ENCODE measurements at places on chromosomes 6 and 20.

DNA sequence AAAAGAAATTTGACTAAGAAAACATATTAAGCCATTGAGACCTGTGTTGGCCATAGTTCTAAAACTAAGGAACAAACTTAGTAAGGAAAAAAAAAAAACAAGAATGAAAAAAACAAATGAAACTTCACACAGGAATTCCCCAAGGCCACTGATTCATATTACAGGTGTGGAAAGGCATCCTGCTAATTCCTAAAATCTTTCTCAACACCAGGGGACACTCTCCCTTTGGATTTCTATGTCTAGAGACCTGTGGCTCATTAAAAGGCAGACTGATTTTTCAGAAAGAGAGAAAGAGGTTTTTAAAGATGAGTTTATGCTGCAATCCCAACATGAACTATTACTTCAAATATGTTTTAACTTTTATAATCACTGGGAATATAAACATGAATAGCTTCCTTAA is at the start of gene OR12D1:
Gene OR12D1, plus strand, starts transcription at position 341 of the 400 bp plus-strand sequence.
- DNase-seq, result no peak

DNA sequence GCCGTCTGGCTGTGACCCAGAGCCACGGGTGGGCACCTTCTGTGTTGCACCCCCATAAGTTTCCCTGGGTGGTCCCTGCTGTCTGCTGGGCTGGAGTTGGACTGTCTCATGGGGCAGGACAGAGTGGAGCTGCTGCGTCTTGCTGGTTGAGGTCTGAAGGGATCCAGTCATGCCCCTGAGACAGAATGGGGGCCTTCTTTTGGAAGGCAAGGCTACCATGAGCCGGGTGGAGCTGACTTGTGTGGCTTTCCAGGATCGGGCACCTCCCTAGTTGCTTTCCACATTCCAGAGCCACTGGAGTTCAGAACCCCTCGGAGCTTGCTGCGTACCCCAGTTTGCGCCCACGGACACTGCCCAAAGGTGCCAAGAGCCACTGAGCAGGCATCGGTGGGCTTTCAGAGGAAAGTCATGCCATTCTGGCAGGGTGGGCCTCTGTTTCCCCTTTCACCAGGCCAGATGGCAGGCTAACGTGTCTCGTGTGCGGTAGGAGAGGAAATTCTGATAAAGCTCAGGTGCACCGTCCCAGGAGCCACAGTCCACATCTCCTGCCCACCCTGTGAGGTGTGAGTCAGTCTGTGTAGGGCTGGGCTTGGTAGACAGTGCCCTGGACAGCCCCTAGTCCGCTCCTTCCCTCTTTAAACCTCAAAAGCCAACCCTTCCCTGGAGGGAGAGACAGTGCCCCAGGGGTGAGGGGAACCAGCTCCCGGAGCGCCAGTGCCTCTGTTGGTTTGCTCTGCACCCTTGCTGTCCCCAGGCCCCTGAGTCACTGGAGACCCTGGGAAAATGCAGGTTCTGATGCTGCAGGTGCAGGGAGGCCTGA is 125.3 kb downstream of the SYCP2 start:
- no peak for DNase-seq

DNA sequence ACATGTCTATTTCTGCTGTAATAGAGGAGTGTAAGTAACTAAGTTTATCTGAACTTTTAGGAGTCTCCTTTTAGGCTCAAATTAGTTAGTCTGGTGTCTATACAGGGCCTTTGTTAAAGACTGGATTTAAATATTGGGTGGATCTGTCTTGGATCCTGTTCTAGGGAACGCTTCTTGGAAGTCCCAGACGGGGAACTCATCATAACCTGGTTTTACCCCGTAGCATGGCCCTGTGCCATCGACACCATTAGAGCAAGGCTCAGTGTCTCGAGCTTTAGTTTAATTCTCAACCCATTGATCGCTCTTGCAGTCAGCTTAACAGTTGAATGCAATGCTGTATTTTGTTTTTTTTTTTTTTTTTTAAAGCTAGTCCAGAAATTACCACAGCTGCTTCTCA is 89.9 kb downstream of the CARMIL1 start:
- DNase-seq, result no peak

- DNase-seq, result no peak
These were observed 248.6 kb downstream of the KHDRBS2 start for GRCh38 chr6:62037445-62037844.

GRCh38 chr6:149366267-149366921 is 33.7 kb upstream of the SUMO4 start:
- DNase-seq, result no peak

- no peak for DNase-seq
These were observed 36.7 kb upstream of the CCN6 start for GRCh38 chr6:112017169-112017568.

GRCh38 chr6:120303527-120303926 is 954.0 kb upstream of the MAN1A1 start:
- no peak for DNase-seq

GRCh38 chr6:167781066-167781767 is 45.5 kb upstream of the AFDN start:
- DNase-seq, result no peak

DNA sequence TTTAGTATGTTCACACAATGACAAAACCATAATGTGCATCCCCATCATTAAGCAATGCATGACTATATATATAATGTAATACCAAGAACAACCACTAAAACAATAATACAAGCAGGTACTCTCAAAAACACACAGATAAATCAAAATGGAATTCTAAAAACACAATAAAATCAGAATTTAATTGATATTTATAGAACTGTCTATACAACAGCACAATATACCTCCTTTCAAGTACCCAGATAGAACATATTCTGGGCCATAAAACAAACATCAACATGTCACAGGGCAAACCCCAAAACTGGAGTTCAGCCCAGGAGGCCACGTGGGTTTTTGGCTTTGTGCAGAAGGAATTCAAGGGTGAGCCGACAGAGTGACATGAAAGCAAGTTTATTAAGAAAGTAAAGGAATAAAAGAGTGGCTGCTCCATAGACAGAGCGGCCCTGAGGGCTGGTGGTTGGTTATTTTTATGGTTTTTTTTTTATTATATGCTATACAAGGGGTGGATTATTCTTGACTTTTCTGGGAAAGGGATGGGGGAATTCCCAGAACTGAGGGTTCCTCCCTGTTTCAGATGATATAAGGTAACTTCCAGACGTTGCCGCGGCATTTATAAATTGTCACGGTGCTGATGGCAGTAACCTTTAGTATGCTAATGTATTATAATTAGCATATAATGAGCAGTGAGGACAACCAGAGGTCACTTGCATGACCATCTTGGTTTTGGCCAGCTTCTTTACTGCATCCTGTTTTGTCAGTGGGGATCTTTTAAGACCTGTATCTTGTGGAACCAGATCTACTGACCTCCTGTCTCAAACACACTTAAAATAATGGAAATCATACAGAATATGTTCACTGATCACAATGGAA is 5.6 kb downstream of the RAB23 start:
- no peak for DNase-seq

DNA sequence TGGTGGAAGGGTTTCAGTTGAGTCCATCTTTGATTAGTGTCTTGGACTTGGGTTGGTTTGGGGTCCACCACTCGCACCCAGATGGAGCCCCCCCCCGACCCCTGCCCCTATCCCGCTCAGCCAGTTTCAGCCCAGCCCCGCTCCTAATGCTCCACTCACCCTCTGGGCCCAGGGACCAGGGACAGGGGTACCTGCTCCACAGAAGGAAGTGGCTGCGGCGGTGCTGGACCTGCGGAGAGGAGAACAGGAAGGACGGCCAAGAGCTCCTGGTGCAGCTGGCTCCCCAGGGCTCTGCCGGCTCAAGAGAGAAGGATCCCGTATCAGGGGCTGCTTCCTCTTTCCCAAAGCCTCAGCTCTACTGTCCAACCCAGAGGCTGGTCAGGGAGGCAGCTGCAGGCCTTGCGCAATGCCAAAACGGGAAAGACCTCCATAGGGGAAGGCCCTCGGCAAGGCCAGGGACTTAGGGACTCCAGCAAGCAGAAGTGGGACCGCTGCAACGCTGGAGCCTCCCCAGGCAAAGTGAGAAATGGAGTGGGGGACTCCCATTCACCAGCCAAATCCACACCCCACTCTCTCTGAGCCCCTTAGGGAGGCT is at the start of gene SIGLEC1:
Gene SIGLEC1, minus strand, starts transcription at position 322 of the 595 bp plus-strand sequence. CDS start 5,472 bp downstream, outside the sequence.
- no peak for DNase-seq

DNA sequence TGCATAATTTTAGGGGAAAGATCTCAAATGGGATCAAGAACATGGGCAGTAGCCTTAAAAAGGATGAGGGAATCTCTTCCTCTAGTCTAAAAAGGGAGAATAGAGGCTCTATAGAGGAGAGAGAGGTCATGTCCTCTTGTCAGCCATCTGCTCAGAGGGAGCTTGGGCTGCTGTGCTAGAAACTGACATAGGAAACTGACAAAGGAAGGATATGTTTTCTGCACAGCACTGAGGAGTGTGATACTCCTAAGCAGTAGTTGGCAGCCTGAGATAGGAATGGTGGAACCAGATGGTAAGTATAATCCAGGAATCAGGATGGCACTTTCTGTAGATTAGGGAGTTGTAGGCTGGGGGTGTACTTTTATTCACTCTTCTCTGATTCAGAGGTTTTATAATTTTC is 59.2 kb downstream of the PTPRA start:
- no peak for DNase-seq

- no peak for DNase-seq
These were observed 1.1 kb downstream of the LRRC1 start for GRCh38 chr6:53795702-53796450.

DNA sequence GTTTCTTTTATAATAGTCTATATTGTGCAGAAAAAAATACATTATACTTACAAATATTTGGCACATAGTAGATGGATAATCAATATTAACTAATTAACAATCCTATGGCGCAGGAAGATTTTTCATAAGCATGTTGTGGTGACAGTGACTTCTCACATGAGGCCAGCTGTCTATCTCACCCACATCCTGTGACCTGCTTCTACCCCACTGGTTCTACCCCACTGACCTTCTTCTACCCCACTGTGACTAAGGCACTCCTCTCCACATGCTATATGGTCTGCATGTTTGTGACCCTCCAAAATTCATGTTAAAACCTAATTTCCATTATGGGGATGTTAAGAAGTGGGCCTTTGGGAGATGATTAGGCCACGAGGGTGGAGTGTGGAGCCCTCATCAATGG is 394.8 kb upstream of the AGPAT4 start:
- no peak for DNase-seq

- DNase-seq, result no peak
These were observed 381.4 kb downstream of the SMOC2 start for GRCh38 chr6:168822376-168822775.

- no peak for DNase-seq
These were observed 5.2 kb downstream of the AGPAT4 start for GRCh38 chr6:161268531-161269210.

GRCh38 chr6:13194852-13195251 is 133.5 kb downstream of the TBC1D7 start:
- no peak for DNase-seq

DNA sequence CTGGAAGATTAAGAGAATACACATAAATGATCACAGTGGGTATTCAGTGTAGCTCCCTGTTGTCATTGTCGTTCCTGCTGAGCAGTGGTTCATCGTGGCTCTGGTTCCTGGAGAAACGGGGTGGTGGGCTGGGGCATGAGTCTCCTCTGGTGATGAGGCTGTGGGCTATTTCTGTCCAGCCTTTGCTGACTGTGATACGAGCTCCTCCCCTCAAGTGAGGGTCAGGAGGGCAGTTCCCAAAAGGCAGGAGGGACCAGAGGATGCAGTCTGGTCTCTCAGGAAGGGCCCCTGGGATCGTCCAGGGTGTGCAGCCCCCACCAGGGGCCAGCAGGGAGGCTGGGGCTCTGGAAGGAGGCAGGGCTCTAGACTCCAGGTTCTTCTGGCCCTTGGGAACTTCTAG is 31.1 kb upstream of the DLGAP4 start:
- DNase-seq, result no peak

GRCh38 chr6:18264219-18264922 is at the start of gene DEK:
TSS of gene DEK (minus strand) at chr6:18264530. CDS start at chr6:18263987, 543 bp downstream.
- peak; percentile 65 for DNase-seq

GRCh38 chr6:40352527-40353170 is 234.5 kb downstream of the LRFN2 start:
- DNase-seq, result no peak

- DNase-seq, result no peak
These were observed 23.4 kb upstream of the PTGIS start for GRCh38 chr20:49591217-49591865.

GRCh38 chr6:150403458-150404246 is 34.8 kb downstream of the IYD start:
- DNase-seq, result no peak
